ENCODE measurements at places on chromosomes 12 and 14. TPM values are rescaled to one million over a fixed set of nuclear protein-coding genes. Genes with fewer than 3 reads are reported as not detected.

SLC38A4 gene
- total RNA-seq, result 1.5 TPM

MARS1 gene
- total RNA-seq, result 168 TPM

KLRK1 gene
- 4.9 TPM for total RNA-seq

FOXN3 gene
- 71.1 TPM for total RNA-seq

KRT74 gene
- not detected for total RNA-seq
